ENCODE measurements at places on chromosomes 6 and 20. TPM values are rescaled to one million over a fixed set of nuclear protein-coding genes. Genes with fewer than 3 reads are reported as not detected.

CGA gene
- total RNA-seq = not detected

NMBR gene
- not detected for total RNA-seq

TIAM2 gene
- 25.7 TPM for total RNA-seq

CDSN gene
- not detected for total RNA-seq

TRIM10 gene
- total RNA-seq = not detected

OR2J3 gene
- total RNA-seq = not detected

- no peak for DNase-seq
Measured at GRCh38 chr6:114581293-114581692, 238.5 kb upstream of the HS3ST5 start.

GRCh38 chr6:152250127-152250526, 387.0 kb downstream of the SYNE1 start:
- DNase-seq = no peak

GRCh38 chr6:85062884-85063283, 298.5 kb upstream of the TBX18 start:
- no peak for DNase-seq

DNA sequence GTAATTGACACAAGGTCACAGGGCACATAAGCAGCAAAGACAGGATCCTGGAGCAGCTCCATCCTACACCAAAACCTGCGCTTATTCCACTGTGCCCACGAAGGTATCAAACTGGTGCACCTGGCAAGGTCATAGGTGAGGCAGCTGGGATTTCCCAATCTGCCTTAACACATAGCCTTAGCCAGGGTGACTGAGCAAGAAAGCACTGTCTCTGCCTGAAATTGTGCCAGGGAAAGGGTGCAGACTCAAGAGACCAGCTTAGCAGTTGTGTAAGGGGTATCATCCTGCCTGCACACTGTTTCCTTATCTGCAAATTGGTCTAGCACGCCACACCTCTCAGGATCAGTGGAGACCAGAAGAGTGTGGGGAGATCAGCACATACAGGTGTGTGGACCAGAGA, 82.8 kb downstream of the MAFB start:
- no peak for DNase-seq

DNA sequence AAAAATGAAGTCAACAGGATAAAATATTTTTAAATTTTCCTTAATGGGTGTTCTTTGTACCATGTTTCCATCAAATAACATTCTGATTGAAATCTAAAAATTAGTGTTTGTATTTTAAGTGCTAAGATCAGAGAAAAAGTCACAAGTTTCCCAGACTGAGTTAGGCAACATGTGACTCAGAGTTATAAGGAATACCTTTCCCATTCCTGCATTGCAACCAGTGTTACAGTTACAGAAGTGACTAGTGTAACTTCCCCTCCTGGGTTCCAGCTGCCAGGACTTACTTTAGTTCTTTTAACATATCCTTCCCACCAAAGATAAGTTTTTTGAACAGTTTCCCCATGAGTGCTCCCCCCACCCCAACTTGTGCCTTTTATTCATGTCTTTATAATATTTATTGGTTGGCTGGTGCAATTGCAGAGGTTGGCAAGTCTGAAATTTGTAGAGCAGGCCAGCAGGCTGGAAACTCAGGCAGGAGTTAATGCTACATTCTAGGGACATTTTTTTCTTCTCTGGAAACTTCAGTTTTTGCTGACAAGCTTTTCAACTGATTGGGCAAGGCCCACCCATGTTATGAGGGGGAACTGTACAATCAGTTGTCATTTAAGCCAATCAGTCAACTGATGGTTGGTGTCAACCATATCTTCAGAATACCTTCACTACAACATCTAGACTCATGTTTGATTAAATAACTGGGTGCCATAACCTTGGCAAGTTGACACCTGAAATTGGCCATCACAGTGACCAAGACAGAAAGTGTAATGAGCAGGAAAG, 22.9 kb upstream of the ESR1 start:
- DNase-seq = no peak

DNA sequence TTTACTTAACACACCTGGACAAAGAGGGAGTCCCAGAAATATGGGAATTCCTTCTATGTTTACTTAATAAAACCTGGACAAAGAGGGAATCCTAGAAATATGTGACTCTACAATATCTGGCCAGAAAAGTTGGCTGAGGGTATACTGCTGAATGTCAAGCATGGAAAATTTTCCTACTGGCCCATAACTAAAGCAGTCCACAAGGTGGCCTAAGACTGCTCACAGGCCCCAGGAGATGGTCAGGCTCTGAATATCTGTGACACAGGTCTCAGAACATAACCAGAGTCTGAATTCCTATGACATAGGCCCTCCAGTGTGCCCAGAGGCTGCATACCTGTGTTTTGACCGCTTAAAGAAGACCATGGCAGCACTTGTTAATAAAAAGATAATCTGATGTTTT, 578.2 kb upstream of the NRSN1 start:
- DNase-seq = no peak

GRCh38 chr6:26199057-26199772, 112.0 kb downstream of the HFE start:
- DNase-seq = peak; percentile 62

GRCh38 chr20:25048519-25048952, 9.4 kb downstream of the ACSS1 start:
- DNase-seq = peak; percentile 9

DNA sequence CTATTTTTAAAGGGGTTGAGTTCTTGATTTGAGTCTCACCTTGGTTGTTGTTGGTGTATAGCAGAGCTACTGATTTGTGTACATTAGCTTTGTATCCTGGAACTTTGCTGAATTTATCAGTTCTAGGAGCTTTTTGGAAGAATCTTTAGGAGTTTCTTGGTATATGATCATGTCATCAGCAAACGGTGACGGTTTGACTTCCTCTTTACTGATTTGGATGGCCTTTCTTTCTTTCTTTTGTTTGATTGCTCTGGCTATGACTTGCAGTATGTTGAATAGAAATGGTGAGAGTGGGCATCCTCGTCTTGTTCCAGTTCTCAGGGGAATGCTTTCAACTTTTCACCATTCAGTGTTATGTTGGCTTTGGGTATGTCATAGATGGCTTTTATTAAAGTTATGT, 64.0 kb downstream of the CDYL start:
- no peak for DNase-seq

DNA sequence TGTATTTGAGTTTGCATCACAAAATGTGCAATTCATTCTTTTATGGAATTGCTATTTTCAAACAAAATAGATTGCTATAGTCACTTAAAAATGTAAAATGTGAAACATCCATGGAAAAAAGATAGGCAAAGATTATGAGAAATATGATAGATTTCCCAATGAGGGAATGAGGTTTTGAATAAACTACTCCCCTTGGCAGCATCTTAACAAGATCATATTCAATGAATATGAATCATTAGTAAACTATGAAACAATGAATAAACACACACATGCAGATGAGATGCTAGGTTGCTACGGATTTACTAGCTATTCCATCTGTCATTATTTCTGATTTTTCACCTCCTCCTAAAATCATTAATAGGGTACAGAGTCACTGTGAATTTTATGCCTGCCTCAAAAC, 401.8 kb downstream of the PHF3 start:
- DNase-seq = no peak

- DNase-seq = no peak
Measured at GRCh38 chr20:44426879-44427790, 48.5 kb upstream of the TTPAL start.

GRCh38 chr6:111119571-111120329, 32.4 kb downstream of the SLC16A10 start:
- no peak for DNase-seq

DNA sequence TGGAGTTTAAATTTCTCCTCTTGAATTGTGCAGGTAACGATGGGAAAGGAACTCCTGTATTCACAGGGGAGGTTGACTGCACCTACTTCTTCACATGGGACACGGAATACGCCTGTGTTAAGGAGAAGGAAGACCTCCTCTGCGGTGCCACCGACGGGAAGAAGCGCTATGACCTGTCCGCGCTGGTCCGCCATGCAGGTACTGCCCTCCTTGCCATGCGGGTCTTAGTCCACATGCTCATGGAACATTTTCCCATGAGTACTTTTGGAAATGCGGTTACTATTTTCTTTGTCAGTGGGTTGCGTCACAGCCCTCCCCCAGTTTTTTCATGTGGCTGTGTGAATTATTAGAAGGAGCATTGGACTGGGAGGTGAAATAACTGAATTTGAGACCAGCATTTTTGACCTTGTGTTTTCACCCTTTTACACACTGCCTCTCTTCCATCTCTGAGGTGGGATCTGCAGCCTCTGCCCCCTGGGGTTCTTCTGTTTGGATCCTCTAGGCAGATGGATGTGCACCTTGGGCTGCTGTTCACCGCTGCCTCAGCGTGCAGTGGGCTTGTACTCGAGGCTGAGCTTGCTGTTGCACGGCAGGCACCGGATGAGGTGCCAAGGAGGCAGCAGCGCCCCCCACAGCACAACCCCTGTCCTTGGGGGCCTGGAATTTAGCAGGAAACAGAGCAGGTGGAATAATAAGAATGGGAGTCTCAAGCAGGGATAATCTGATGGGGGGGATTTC, 71.8 kb downstream of the IGF2R start:
- no peak for DNase-seq

DNA sequence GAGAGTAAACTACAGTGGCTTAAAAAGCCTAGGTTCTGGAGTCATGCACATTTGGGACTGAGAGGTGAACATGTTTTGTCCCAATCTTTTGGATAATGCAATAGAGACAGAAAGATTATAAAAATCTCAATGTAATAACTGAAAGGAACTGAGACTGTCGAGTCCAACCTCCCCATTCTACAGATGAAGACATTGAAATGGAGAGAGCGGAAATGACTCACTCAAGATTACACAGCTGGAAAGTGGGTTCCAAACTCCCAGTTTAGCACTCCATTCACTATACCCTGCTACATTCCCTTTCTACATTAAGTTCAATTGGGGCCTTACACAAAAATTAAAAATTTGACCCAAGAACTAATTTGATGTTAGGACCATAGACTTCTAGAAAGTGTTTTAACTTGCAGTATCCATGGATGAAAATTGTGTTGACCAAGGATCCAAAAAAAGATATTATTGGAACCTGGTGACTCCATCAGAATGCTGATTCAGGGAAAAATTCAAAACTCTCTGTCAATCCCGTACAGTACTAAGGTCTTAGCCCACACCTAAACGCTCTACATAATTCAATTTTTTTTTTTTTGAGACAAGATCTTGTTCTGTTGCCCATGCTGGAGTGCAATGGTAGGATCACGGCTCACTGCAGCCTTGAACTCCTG, 1.5 kb upstream of the ILRUN start:
- no peak for DNase-seq

DNA sequence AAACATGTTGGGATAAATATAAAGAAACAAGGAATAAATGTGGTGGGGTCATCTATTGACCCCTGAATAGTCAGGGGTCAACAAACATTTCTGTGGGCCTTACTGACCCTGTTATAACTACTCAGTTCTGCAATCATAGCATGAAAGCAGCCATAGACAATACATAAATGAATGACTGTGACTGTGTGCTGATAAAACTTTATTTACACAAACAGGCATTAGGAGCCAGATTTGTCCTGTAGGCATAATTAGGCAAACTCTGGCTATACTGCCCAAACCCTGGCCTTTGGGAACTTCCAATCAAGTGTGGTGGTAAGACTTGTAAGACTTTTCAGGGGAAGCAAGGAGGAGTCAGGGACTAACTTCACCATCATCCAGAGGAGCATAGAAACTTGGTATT, 222.7 kb downstream of the KHDC1L start:
- DNase-seq = no peak

DNA sequence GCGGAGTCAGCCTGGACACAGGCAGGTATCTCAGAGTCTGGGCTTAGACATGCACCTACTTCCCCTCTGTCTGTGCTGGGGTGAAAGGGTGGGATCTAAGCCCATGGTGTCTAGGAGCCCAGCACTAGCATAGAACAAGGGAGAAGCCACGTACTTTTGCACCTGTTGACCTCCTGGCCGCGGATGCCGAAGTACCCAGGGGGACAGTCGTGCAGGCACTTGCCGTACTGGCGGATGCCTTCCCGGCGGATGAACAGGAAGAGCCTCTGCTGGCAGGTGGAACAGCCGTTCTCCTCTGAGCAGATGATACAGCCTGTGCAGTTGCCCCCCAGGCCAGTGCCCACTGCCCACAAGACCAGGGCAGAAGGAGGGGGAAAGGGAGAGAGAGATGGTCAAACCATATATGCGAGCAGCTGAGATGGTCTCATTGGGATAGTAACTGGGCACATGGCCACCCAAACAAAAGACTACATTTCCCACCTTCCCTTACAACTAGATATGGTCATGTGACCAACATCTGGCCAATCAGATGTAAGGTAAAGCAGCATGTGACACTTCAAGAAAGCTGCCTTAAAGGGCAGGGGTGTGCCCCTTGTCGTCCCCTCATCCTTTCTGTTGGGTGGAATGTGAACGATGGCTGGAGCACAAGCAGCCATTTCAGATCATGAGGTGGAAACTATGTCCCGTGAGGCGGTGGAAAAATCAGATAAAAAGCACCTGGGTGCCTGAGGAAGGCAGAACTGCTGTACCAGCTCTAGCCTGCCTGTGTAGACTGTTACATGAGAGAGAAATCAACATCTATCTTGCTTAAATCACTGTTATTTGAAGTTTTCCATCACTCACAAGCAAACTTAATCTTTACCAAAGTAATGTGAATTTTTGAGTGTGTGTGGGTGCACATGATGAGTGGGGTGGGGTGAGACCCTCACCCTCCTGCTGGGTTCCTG, 34.0 kb downstream of the RSPO4 start:
- DNase-seq = no peak
